GM04503 (cell line): ENCODE measurements at places on chromosomes 7 and 10.
A peak's percentile ranks its signal among the peaks of the same experiment; 100 is the strongest.

- DNase-seq = peak; percentile 3
These were observed 75.4 kb downstream of the NUDCD3 start for GRCh38 chr7:44415047-44415446.

- no peak for DNase-seq
These were observed 5.8 kb downstream of the MCU start for GRCh38 chr10:72697716-72698115.

GRCh38 chr7:27576360-27576944, 86.2 kb downstream of the HIBADH start:
- DNase-seq = no peak

DNA sequence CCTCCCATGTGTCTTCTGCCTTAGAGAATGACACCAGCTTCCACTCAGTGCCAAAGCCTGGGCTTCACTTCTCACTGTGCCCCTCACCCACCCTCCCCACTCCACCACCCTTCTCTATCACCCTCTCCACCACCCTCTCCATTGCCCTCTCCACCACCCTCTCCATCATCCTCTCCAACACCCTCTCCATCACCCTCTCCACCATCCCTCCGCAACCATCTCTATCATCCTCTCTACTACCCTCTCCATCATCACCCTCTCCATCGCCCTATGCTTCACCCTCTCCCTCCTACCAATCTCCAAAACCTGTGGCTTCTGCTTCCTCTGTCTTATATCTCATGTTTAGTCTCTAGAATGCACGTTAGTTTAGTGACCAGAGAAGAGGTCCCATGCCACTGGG, 91.0 kb upstream of the TMEM72 start:
- no peak for DNase-seq

- DNase-seq = no peak
These were observed 165.9 kb downstream of the PLXNA4 start for GRCh38 chr7:132410385-132410784.

DNA sequence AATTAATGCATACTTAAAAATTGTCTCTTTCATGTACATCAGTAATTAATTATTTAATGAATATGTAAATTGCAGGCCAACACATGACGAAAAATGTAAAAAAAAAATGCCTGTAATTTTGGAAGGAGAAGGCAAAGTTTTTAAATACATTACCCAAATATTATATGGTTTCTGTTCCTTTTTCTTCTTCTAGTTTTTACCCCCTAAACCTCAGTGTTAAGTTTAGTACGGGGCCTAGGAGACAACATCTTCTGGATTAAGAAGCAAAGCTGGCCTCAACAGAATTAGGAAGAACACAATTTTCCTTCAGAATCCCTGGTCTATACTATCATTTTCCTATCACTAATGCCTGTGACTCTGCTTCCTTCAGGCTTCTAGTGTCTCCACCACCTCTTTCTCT, 459.3 kb upstream of the NRP1 start:
- no peak for DNase-seq

DNA sequence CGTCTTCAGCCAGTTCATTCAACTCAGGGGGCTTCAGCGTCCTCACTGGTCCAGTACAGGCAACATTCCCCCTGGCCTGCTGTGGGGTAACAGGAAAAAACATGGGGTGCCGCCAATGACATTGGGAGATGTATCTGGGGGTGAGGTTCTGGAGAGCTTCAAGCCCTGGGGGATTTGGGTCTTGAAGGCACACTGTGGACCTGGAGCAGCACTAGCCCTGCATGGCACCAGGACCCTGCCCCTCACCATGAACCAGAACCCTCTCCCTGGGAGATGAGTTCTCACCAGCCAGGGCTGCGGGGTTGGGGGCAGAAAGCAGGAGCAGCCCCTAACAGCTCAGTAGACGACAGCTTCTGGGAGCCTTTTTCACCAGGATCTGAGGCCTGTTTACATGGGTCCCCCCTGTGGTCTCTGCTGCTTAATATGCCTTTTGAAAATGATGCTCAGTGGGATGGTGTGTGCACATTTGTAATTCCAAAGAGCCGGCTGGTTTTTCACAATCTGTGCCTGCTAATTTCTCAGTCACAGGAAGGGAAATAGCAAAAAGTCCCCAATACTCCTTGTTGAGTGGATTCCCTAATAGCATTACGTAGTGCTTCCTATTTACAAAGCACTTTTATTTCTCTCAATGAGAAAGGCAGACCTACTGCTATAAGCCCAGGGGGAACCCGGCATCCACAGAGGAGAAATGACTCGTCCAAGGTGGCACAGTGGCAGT, 509.5 kb downstream of the RPS24 start:
- no peak for DNase-seq

DNA sequence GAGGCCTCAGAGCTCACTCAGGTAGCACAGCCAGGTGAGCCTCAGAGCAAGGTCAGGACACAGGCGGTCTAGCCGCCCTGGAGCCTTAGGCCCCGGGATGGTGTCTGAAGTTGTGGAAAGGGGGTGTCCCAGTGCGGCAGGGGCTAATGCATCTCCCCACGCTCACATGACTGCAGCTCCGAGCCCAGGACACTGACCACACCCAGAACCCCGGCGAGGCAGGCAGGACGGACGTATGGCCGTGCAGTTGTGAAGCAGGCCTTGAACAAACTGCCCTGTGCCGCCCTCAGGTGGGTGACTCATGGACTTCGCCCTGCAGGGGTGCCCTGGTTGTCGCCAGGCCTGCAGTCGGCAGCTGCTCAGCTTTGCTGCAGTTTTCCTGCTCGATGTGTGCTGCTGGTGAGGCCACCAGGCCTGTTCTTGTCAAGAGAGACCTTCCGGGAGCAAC, 5.0 kb upstream of the PRKAR1B start:
- DNase-seq = no peak

GRCh38 chr7:85224171-85224570, 37.3 kb upstream of the SEMA3D start:
- no peak for DNase-seq

DNA sequence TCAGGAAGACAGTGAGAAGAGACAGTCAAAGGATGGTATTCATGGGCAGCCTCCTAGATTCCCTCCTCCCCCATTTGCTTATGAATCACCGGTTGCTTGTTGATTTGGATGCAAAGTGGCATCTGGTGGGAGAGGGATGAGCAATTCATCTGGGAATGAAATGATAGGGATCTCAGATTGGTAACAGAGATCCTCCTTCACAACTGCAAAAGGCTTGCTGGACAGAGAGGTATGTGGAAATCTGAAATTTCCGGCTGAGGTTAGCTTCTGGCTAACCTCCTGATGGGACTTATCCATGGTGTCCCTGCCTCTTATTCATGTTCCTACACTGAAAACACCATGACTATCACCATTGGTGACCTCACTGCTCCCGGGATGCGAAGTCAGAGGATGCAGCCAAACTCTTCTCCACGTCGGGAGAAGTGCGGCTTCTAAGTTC, 48.4 kb upstream of the PODXL start:
- DNase-seq = peak; percentile 97

GRCh38 chr10:63376560-63377304, 89.0 kb downstream of the JMJD1C start:
- peak; percentile 76 for DNase-seq

GRCh38 chr7:779480-779879, 52.4 kb upstream of the PRKAR1B start:
- no peak for DNase-seq

- DNase-seq = no peak
These were observed 87.9 kb upstream of the KAT6B start for GRCh38 chr10:74738542-74738941.

GRCh38 chr10:14513123-14513522, 182.4 kb upstream of the FRMD4A start:
- DNase-seq = peak; percentile 27

DNA sequence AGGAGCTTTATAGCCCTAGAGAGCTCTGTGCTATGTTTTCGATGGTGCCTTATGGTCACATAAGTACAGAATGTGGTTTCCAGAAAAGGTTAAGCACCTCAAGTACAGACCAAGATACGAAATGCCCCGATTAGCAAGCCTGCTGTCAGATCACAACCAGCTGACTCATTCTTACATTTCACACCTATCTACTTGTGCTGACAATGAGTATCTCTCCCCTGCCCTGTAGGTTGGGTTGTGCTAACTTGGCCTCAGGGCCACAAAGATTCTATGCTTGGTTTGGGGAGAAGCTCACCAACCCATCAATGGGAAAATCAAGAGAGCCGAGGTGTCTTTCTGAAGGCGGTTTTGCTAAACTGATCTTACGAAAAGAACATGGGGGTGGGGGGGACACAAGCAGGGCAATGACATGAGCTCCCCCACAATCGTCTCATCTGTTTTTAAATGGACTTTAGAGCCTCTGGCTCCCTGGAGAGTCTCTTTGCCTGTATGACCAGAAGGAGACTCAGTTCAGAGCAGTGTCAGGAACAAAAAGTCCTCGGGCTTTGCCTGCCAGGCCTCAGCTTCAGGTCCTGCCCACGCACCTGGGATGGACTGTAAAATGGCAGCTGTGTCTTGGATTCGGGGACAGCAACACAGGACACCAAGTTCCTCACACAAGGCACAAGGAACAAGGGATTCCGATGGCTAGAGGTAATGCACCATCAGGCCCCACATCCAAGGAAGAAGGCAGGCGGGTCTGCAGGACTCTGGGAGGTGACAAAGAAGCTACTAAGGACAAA, 55.1 kb downstream of the FAM53B start:
- no peak for DNase-seq

- no peak for DNase-seq
These were observed 150.4 kb upstream of the FEZF1 start for GRCh38 chr7:122454776-122455507.

GRCh38 chr7:3569643-3570042, 268.6 kb downstream of the SDK1 start:
- no peak for DNase-seq

DNA sequence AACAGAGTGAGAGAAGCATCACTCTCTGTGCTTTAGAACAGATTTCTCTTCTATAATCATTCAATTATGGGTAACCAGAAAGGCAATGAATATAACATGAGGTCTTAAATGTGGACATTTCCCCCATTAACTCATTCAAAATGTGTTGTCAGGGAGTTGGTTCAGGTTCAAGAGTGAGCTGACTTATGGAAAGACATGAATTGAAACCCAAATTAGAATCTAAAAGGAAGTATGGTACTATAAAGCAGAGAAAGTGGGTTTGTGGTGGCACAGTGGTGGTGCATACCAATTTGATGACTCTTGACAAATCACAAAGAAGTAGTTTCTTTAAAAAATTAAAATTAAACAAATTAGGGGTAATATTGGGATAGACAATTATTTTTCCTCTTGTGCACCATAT, 114.6 kb upstream of the MEOX2 start:
- DNase-seq = no peak

DNA sequence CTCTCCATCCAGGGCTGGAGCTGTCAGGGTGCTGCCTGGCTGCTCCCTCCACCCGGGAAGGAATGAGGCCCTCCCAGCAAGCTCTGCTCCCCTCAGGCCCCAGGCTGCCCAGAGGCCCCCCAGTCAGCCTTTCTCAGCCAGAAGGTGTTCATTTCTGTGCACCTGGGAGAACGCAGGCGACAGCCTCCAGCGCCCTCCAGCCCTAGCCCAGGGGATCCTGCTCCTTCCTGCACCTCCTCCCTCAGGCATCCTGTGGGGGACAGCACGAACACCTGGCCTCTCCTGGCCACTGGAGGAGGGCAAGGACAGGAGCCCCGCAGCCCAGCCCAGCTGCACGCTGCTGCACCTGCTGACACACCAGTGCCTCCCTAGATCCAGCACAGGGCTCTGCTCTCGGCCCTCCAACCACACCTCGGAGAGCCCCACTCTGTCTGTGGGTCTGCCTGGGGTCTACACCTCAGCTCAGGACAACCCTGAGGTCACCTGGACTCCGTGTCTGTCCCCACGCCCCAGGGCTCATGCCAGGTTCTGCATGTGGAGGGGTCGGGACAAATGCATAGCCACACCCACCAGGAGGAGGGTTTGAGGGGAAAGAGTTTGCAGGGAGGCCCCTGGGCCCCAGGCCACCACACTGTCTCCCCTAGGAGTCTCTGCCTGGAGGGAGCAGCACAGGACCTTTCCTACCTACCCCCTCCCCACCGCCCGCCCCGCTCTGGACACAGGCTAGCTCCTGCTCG, 7.4 kb upstream of the PWWP2B start:
- no peak for DNase-seq

DNA sequence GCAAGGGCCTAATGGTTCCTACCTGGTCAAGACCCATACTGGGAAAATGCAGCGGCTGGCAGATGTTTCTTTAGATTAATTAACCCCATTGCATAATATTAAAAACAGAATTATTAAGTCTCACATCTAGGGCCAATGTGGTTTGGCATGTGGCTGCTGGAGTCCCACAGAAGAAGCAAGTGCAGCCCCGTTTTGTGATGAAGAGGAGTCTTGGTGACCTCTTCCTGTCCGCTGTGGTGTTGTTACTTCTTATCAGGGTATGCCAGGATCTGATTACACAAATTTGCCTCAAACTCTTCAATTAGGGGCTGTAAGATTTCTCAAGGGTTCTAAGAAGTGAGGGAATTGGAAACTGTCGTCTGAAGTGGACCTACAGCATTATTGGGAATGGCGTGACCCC, 240.3 kb downstream of the SEC23IP start:
- DNase-seq = no peak

DNA sequence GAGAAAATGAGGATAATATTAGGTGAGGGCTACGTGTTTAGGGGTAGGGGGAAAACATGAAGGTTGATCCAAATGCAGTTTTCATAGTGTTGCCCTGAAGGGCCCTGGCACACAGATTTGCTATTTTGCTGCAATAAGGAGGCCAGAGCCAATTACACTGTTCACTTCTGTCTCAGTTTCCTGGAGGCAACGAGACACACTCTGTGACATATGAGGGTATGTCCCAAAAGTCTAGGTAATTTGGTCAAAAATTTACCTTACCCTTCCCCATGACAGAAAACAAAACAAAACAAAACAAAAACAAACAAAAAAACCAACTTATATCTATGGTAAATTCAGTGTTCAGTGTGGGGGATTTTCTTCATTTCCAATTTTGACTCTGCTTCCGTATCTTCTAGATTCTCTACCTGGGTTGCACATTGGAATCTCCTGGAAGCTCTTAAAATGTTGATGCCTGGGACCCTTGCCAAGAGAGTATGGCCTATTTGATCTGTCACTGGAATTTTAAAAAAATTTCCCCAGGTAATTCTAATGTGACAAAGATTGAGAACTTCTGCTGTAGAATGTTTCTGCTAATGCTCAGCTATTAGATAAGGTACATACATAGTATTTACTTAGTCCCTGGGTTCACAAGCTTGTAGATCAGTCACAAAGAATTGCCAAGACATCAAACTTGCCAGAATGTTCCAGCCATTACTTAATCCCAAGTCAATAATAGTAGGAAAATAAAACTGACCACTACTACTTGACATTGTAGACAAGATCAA, 139.5 kb downstream of the SEMA3E start:
- no peak for DNase-seq

DNA sequence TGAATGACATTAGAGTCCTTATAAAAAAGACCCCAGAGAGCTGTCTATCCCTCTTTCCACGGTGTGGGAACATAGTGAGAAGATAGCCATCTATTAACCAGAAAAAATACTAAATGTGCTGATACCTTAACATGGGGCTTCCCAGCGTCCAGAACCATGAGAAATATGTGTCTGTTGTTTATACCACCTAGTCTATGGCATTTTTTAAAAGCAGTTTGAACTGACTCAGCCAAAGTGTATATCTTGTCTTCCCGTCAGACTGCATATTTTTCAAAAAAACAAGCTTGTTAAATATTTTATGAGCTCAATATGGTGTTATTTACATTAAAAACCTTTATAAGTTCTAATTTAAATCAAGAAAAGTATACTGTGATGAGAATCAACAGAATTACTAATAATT, 255.3 kb downstream of the HGF start:
- no peak for DNase-seq

- DNase-seq = no peak
These were observed 39.6 kb upstream of the CNPY1 start for GRCh38 chr7:155585951-155586350.

- peak; percentile 51 for DNase-seq
These were observed 106.4 kb upstream of the ARMC3 start for GRCh38 chr10:22821501-22821900.

- DNase-seq = no peak
These were observed 705.5 kb downstream of the POM121L12 start for GRCh38 chr7:53740971-53741370.
